ENCODE measurements at places on chromosomes 1 and 21.

DNA sequence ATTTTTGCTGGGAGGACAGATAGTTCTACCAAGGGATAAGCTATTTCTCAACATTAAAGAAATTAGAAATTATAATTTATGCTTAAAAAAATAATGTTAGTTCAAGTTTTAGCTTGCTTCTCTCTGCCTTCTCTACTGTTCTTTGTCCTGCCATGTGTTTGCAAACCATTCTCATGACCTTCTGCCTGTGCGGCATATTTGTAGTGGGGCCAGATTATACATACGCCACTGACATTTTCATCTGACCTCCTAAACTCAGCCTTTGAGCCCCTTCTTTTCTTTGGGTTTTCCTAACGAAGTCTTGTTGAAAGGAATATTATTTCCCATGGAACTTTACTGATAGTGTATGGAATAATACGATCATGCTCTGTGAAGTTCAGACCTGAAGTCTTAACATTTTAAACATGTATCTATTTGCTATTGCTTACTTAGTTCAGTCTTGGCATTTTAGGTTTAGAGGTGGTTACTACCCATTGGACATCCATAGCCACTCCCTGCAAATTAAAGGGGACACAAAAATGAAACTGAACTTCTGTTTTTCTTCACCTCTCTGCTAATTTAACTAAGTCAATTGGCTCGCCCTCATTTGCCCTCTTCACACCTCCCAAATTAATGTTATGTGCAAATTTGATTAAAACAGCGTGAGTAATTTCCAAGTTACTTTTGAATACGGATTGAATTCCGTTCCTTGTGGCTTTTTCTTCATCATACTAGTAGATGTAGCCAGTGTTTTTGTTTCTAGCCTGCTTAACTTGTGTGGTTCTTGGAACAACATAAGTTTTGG, 15.6 kb downstream of the LRRC8D start:
- no peak for DNase-seq

- DNase-seq = no peak
These were observed 202.2 kb upstream of the C8B start for GRCh38 chr1:57167997-57168396.

DNA sequence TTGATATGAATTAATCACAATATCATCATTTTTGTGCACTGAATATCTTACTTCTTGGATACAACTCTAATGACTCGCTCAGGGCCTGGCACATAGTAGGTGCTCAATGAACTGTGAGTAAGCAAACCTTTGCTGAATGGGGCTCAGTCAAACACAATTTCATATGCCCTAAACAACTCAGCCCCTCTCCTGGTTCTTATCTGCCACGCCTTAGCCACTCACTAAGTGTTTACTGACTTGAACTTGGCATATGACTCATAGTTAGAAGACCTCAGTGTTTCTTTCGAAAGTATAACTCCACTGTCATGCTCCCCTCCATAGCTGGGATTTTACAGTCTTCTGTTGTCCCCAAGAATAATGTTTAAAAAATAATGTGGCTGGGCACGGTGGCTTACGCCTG, 4.8 kb upstream of the IFNLR1 start:
- no peak for DNase-seq

DNA sequence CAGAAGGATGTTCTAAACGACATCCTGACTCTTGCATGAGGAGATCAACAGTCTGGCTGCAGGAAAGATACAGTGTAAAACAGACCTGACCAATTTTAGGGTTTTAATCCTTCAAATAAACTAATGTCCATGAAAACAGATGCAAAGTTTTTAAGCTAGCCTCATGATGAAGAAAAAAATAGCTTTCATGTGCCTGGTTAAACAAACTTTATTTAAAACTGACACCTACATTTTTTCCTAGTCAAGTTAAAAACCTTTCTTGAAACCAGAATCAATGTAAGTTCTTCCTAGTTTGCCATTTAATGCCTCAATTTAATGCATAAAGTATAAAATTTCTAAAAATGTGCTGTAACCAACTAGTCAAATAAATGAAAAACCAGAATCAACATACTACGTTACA, 2.9 kb downstream of the WDR26 start:
- no peak for DNase-seq

- DNase-seq = no peak
These were observed 22.0 kb upstream of the WDR26 start for GRCh38 chr1:224456637-224456953.

DNA sequence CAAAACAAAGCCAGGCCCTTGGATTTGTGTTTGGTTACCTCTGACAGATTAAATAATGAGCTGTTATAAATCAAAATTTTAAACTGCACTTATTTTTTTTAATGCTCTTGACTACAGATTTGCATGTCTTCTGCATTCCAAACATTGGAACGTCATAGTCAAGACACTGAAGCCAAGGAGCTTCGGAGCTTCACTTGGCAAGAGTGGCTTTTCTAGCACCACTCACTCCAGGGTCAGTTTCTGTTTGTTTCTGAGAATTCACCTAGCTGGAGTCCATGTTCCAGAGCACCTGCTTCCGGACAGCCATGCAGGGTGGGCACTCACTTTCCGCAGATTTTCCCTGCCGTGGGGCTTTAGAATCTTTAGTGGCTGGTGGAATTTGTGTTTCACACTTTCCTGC, 202.9 kb downstream of the ZP4 start:
- no peak for DNase-seq

DNA sequence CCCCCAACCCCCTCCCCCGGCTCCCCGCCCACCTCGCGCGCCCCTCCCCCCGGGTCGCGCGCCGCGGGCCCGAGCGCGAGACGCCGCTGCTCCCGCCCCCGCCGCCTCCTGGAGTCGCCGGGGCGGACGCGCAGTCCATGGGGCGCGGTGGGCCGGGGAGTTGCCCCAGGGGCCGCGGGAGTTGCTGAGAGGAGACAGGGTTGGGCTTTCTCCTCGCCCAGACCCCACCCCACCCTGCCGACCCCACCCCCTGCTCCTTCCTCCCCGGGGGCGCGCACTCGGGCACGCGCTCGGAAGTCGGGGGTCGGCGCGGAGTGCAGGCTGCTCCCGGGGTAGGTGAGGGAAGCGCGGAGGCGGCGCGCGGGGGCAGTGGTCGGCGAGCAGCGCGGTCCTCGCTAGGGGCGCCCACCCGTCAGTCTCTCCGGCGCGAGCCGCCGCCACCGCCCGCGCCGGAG, at the start of gene LAMC1:
Gene LAMC1, plus strand, starts transcription at position 275 of the 455 bp plus-strand sequence. CDS start 297 bp downstream, outside the sequence.
- peak; percentile 67 for DNase-seq

- no peak for DNase-seq
These were observed 31.0 kb upstream of the ARID1A start for GRCh38 chr1:26664802-26665201.

GRCh38 chr1:64337926-64338325, 132.0 kb upstream of the CACHD1 start:
- no peak for DNase-seq

GRCh38 chr1:6223617-6224016, 12.1 kb downstream of the ICMT start:
- no peak for DNase-seq

GRCh38 chr1:2462819-2463218, 13.3 kb upstream of the PLCH2 start:
- DNase-seq = no peak

GRCh38 chr1:180789460-180789859, 123.2 kb upstream of the KIAA1614 start:
- DNase-seq = no peak

DNA sequence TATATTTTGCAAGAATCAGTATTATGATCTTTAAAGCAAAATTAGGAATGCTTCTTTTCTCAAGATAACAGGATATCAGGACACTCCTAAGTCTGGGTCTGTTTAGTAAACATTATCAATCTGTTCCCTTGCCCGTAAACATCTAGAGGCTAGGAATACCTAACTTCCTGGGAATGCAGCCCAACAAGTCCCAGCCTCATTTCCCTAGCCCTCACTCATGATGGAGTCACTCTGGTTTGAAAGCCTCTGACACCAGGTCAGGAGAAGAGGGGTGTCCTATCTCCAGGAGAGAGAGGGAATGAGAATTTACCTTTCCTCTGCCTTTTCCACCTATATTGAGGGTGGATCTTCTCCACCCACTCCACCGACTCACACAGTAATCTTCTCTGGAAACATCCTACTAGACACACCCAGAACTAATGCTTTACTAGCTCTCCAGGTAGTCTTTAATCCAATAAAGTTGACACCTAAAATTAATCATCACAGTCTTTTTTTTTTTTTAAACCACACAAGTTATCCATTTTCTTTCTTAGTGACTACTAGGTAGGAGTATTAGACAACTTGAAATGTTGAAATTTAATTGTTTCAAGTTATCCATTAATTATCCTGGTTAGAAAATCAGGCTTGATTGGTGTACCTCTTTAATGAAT, 659.3 kb downstream of the USP25 start:
- no peak for DNase-seq

DNA sequence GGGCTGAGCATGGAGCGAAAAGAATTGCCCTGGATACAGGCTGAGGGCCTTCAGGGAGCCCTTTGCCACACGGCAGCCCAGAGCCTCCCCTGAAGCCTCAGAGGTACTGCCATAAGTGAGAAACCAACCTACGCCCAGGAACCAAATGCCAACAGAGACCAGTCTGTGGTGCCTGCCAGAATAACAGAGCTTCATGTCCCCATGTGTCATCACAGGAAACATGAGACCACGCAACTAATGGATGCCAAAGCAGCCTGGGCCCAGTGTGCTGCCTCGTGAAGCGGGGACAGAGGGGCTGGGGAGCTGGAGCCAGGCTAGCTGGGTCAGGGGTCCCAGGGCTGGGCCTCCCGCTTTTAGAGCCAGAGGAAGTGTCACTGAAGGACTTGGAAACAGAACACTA, 18.7 kb upstream of the STUM start:
- DNase-seq = no peak

GRCh38 chr1:44973645-44974044, 12.8 kb downstream of the EIF2B3 start:
- no peak for DNase-seq

DNA sequence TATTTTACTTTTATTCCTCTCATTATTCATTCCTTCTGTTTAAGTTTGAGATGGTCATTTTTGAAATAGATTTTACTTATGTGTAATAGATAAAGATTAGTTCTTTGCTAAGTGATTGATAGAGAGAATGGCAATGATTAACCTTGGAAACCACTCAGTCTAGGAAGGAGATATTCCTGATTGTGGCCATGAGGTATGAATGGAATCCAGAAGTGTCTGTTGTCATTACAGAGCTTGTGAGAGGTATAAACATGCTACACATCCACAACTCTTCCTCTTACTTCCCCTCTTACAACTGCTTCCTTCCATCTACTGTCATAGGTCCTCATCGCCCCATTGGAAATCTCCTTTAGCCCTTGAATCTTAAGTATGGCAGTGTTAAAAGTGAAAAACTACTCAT, 988.8 kb upstream of the B3GALT2 start:
- DNase-seq = no peak

GRCh38 chr1:101745551-101746270, 251.0 kb downstream of the OLFM3 start:
- no peak for DNase-seq

DNA sequence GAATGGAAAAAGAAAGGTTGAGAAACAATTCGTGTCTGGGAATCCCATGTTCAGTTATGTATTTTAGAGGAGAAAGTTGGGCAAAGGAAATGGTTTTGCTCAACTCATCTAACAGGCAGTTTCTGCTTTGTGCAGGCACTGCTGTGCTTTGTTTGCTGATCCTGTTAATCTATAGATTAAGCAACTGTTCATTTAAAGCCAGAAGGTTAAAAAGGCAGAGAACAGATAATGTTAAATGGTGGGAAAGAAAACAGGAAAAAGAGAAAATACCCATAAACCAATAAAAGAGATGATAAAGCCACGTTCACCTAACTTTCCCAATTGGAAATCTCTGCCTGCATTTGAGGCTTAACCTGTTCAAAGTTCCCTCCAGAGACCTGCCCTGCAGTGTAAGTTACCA, 70.0 kb downstream of the APP start:
- no peak for DNase-seq

DNA sequence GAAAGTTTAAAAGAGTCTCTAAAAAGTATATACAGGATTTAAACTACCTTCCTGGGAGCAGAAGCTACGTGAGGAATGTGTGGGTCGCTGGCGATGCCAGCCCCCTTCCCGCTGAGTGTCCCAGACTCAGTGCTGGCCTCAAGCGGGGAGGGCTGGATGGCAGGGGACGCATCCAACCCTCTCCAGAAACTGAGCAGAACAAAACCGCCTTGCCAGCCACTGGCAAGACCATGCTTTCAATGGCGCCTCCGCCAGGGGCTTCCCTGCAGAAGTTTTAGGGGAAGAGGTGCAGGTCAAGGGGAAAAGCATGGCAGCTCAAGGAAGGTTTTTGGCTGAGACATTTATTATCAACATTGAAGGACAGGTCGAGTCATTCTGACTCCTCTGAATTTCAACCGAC, 26.1 kb downstream of the NADK start:
- DNase-seq = no peak

DNA sequence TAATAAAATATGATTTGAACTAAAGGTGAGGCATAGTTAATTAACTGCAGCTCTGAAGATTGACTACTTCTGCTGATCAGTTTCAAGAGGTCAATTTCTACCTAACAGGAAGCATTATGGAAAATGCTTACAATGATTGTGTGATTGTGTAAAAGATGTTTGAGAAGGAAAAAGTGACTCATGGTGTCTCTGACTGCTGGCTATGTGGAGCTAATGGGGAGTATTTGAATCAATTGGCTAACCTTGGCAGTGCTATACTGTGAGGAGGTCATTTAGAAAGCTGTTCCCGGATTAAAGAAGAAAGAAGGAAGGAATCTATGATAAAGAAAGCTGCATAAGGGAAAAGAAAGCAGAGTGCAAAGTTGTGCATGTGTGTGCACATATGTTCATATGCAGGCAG, 376.5 kb downstream of the ADGRL2 start:
- DNase-seq = no peak
